ENCODE measurements at places on chromosomes 3 and 15.

DNA sequence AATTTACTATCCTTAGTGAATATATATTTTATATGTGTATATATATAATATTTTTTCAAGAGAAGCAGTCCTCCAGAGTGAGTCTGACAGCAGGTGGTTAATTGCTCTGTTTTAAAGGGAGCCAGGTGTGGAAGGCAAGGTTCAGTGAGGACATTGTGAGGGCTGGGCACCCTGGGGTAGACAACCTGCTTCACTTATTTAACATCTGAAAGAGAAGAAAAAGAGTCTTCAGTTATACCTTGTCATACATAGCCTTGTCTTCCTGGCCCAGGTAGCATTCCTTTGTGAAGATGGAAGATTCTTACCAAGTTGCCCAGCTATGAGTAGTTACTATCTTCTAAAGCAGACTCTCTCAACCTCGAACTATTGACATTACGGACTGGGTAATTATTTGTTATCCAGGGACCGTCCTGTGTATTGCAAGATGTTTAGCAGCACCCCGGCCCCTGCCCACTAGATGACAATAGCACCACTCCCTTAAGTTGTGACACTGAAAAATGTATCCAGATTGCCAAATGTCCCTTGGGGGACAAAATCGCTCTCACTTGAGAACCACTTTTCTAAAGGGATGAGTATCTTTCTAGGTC, 336.0 kb upstream of the TRIM42 start:
- DNase-seq = no peak

GRCh38 chr3:190426806-190427507, 22.7 kb downstream of the TMEM207 start:
- no peak for DNase-seq

GRCh38 chr3:59472541-59472940, 422.7 kb upstream of the CFAP20DC start:
- DNase-seq = no peak

DNA sequence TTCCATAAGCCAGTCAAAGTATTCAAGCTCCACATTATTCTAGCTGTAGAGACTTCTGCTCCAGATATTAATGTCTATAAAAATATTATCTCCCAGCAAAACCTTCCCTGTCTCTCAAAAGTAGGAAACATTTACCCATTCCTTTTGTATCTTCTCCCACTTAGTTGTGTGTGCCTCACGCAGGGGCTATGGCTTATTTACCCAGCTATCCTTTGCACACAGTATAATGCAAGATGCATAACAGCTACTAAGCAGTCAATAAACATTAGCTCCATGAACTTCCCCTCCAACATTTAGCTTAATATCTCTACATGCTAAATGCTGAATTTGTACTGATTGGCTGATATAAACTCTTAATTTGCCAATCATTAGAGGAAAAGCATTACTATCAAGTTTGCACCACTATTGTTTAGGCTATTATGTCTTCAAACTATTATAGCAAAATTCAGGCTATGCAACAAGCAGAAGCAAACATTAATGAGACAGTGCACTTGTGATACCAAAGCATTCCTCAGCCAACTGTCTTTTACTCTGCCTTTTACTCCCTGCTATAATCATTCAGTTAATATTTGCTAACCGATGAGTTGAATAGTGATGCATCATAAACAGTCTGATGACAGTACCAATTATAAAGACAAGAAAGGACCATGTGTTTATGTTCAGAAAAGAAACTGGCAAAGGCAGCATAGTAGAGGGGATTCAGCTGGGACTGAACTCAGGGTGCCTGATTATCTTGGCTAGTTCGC, 81.2 kb downstream of the PLCH1 start:
- DNase-seq = no peak

- peak; percentile 69 for DNase-seq
Measured at GRCh38 chr3:15327941-15328340, 4.4 kb downstream of the SH3BP5 start.

GRCh38 chr3:74844428-74844827, 230.0 kb upstream of the CNTN3 start:
- DNase-seq = no peak

GRCh38 chr3:8987645-8988383, 24.5 kb upstream of the RAD18 start:
- DNase-seq = peak; percentile 79

GRCh38 chr15:58880320-58880719, 53.2 kb downstream of the SLTM start:
- DNase-seq = no peak

- no peak for DNase-seq
Measured at GRCh38 chr3:179606534-179607085, 2.0 kb downstream of the NDUFB5 start.

DNA sequence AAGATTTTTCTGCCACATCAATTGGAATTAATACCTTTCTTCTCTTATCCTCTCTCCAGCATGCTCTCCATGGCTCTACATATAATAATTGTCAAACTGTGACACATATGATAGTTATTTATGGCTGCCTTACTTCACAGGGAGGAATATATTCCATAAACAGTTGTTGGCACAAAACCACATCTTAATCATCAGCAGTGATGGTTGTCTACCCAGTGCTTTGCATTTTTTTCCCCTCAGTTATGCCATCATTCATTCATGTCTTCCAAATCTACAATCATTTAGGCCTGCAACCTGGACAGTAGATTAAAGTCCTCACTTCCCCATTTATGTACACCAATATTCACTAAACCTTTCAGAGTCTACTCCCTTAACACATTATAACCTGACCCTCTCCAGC, 107.7 kb downstream of the THRB start:
- DNase-seq = no peak

DNA sequence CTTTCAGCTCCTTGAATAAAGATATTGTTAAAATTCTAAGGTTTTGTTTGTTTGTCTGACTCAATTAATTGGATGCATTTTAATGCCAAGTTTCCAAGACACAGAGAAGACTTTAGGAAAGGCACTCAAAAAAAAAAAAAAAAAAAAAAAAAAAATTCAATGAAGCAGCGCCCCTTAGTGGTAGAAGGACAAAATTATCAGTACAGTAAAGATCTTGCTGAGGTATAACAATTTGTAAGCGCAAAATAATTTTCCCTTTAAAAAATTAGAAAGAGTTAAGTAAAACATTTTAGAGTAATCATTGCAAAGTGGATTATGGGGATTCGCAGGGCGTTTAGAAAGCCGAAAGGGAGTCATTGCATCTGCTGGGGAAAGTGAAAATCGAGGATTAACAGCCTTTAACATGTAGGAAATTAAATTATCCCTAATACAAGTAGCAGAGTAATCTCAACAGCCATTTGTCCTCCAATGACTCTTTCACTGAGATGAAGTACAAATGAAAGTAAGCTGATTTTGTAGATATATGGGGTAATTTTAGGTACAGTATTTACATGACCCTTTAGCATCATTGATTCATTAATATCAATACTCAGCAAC, 5.8 kb upstream of the DIS3L start:
- DNase-seq = no peak

DNA sequence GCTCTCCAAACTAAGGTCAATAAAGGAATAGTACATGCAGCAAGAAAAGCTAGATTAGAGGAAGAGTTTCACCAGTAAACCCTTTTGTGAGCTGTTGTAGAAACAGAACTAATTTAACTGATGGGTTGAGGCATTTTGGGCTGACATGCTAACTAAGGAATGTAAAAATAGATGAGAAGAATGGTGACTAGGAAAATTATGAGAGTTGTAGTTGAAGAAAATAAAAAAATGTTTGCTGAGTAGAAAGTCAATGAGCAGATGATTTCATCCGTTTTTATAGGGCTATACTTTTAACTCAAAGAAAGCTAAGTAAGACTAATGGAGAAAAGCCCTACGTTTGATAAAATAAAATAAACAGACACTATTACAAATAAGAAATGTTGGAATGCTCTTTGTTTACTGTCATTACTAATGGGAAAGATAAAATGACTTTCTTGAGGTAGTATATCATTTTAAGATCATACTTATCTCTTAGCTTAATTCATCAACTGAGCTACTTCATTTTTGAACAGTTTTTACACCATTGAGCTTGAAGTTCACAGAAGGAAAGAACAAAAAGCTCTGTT, 209.4 kb upstream of the DPH6 start:
- no peak for DNase-seq

DNA sequence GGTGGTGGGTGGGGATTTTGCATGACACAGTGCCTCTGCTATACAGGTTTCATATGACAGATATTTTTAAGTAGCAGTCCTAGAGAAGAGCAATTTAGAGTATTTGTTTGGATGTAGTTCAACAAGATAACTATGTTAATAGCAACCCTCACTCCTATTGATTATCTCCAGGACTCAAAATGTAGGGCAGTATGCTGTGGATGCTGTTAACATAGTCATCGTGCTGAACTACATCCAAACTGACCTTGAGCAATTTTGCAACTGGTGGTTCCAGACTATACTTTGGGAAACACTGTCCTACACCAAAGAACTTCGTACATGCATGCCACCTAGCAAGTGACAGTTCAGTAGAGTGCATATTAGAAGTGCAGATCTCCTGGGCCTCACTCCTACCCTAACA, 117.6 kb downstream of the IL5RA start:
- no peak for DNase-seq

DNA sequence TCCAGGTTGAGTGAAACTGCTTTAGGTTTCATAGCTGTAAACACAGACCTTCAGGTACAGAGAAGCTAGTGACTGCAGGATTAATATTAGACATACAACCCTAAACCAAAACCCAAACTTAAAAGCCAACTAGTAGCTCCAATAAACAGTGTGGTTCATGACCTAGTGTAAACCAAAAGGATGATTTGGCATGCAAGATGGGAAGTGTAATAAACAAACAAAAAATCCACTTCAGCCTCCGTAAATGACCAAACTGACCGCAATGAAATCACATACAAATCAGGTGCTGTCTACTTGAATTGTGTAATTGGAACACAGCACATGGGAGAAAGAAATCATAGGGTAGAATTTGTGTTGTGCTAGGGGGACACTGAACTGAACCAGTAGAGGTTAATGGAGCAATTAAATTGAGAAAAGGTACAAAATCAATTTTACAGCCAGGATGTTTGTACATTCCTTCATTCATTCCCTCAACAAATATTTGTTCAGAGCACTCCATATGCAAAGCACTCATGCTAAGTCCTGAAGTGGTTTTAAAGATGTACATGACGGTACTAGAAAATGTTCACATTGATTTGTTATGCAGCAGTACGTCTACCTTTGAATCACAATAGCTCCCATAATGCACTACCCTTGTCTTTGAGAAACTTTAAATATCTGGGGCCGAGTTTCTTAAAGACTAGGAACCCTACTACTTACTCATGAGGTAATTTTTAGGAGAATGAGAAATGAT, 21.4 kb upstream of the CHST2 start:
- DNase-seq = no peak

DNA sequence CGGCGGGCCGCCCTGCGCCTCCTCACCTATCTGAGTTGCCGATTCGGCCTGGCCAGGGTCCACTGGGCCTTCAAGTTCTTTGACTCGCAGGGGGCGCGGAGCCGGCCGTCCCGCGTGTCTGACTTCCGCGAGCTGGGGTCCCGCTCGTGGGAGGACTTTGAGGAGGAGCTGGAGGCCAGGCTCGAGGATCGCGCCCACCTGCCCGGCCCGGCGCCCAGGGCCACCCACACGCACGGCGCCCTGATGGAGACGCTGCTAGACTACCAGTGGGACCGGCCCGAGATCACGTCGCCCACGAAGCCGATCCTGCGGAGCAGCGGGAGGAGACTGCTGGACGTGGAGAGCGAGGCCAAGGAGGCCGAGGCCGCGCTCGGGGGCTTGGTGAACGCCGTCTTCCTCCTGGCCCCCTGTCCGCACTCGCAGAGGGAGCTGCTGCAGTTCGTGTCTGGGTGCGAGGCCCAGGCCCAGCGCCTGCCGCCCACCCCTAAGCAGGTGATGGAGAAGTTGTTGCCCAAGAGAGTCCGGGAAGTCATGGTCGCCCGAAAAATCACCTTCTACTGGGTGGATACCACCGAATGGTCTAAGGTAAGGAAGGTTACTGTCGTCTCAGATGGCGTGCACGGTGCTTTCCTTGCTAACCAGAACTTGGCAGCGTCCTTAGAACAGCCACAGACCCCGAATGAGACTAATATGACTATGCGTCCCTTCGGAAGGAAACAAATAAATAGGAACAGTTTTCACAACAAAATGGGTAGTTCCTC, 567 bp downstream of the TICRR start:
- peak; percentile 49 for DNase-seq

Measured in activated CD4-positive, alpha-beta memory T cell treated with anti-CD3 and anti-CD28 coated beads for 36 hours (primary cell).